ENCODE measurements at places on chromosomes 3 and 15.

DNA sequence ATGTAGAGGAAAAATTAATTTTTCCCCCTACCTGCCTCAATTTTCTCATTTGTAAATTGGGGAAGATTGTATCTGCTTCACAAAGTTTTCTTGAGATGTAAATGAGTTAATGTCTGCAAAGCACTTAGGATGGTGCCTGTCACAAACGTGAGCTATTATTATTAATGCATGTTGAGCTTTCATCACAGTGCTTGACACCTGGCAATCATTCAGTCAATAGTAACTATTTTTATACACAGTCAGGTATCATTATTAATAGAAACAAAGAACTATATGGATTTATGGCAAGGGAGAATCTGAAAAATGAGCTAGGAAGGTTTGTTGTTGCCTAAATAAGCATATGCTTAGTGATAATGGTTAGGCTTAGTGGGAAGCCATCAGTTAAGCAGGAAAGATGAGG is 238.2 kb upstream of the GRM7 start:
- no peak for DNase-seq

DNA sequence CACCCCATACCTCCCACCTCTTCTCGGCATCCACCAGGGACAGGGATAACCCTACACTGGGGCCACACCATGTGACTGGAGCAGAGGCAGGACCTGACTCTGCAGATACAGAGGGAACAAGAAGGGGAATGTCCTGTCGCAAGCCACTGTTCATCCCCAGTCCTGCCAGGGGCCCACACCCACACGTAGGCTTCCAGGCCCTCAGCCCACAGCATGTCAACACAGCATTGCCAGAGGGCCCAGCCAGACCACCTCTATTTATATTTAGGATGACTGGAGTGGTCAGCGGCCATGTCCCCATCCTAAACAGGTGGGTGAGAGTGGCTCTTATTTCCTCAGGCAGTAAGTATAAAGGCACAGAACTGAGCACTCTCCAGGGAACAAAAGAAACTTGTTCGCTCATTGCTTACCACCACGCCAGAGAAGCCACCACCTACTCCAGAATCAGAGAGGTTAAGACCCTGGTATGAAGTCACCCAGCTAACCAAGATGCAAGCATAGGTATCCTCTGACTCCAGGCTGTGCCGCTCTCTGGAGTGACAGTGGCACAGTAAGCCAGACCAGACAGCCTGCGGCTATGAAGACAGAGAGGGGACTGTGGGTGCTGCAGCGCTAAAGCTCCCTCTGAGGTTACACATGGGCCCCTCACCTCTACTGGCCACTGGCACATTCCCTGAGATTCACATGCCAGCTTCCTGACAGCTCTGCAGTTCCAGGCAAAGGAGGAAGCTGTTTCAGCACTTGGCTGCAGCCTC is 67.9 kb downstream of the LRIG1 start:
- DNase-seq = no peak

GRCh38 chr3:54261141-54261540 is 138.8 kb downstream of the CACNA2D3 start:
- DNase-seq = no peak

- DNase-seq = no peak
These were observed 5.4 kb upstream of the PLOD2 start for GRCh38 chr3:146166415-146166821.

- DNase-seq = no peak
These were observed 375.2 kb upstream of the SGO1 start for GRCh38 chr3:20561166-20561565.

DNA sequence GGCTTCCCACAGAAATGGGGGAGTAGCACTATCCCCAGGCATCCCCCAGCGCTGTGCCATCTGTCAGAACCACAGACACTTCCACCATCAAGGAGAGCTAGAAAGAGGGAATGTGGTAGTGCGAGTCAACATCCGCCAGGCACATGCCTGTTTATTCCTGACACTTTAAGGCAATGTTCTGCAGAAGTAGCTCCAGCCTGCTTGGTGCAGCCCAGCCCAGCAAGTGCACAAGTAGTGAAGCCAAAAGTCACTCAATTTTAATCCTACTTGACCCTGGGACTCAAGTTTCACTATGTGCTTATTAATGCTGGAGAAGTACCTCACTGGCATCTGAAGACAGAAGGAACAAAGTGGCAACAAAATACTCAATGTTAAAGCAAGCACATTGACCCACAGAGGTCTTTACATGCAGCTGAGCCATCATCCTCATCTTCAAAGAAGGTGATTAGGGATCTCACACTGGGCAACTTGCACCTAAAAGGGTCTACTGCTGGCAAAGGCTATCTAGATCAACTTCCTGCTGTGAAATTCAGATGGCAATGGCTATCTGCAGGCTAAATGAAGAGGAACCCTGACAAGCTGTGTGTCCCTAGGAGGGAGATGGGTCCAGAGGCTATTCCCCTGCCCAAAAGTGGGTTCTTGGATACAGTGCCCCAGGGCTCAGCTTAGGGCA is 61.4 kb upstream of the CLDN18 start:
- no peak for DNase-seq

GRCh38 chr15:39172380-39173281 is 408.2 kb upstream of the THBS1 start:
- no peak for DNase-seq

GRCh38 chr3:5389057-5389456 is 201.6 kb downstream of the EDEM1 start:
- DNase-seq = no peak

DNA sequence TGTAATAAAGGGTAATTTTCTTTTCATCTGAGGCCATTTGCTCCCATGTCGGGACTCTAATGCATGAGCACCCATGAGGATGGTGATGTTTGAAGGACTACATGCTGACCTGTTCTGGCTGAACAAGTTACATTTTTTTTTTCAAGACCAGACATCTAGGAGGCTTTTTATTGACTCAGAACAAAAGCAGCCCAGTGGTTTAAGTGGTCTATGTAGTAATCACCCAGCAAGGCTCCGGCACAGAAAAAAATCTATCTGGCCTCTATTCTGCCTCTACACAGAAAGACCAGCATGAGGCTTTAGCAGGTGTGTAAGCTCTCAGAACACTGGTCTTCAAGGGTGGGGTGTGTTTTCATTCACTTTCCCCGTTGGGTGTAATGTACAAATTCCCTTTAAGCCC is 95.1 kb upstream of the ZBED2 start:
- DNase-seq = no peak

DNA sequence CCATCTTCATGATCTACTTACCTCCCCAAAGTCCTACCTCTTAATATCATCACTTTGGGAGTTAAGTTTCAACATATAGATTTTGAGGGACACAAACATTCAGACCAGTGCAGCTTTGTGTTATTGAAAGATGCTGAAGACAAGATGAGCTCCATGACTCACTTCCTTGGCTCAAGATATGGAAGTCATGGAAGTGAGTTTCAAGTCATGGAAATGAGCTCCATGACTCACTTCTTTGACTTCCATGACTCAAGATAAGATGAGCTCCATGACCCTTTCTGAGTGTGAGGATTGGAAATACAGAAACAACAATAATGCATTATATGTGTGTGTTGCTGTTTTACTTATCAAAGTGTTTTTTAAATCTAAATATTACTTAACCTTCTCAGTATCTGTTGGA is 170.2 kb upstream of the TPRG1 start:
- no peak for DNase-seq

- DNase-seq = peak; percentile 13
These were observed 76.4 kb downstream of the BBX start for GRCh38 chr3:107598926-107599771.

- no peak for DNase-seq
These were observed 76.7 kb downstream of the FEM1B start for GRCh38 chr15:68354268-68354667.

DNA sequence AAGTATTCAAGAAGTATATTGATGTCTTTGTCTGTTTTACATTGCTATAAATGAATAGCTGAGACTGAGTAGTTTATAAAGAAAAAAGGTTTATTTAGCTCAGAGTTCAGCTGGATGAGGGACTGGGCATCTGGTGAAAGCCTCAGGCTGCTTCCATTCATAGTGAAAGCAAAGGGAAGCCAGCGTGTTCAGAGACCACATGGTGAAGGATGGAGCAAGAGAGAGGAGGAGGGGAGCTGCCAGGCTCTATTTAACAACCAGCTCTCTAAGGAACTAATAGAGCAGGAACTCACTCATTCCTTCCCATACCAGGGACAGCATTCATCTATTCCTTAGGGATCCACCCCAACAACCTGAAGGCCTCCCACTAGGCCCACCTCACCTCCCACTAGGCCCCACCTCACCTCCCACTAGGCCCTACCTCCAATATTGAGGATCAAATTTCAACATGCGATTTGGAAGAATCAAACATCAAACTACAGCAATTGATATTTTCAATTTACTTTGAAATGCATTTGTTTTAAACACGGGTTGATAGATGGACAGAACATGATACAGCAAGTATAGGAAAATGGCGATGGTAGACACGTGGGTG is 167.5 kb upstream of the HES1 start:
- no peak for DNase-seq

DNA sequence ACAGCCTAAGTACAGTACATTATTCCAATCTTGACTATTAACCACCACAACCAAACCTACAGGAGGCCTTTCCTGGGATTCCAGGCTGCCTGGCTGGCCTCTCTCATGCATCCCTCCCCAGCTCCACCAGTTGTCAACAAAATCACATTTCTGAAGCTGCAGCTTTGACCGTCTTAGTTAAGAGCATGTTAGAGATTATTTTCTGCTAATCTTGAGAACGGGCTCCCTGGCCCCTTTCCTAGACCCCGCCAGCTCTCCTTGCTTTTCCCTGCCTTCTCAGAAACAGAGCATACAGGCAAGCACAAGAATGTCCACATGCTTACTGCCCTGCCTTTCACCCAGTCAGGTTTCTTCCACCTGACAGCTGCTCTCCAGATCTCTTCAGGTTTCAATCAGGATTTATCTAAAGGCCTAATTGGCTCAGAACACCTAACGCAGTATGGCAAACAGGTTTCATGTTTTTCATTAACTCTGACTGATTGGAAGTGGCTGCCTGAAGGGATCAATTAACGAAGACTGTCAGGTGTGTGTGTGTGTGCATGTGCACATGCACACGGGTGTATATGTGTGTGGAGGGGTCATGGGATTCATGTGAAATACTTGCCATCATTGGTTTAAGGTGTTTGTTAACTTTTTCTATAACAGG is 12.3 kb downstream of the KY start:
- DNase-seq = no peak

GRCh38 chr3:195135917-195136316 is 135.0 kb downstream of the XXYLT1 start:
- no peak for DNase-seq

DNA sequence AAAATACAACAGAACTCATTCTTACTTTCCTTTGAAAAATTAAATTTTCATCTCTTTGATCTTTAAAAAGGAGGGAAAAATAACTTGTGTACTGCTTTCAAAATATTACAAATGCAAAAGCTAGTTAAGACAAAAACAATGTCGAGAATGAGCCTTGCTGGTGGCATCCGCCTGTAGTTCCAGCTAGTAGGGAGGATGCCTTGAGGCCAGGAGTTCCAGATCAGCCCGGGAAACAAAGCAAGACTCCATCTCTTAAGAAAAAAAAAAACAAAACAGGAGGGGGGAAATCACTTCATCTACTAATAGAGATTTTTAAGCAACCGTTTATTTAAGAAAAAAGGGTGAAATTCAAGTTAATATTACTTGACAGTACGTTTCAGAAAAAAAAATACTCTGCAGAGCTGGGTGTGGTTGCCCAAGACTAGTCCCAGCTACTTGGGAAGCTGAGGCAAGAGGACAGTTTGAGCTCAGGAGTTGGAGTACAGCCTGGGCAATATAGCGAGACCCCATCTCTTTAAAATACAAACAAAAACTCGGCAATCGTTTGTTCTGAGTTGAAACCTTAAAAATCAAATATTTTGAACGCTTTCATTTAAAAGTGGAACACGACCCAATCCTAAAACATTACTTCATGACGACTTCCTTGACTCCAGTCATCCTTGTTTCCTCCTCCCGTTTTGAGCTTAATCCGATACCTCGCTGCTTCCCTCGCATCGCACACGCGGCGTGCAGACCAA is 1.2 kb downstream of the KPNA1 start:
- no peak for DNase-seq

GRCh38 chr3:189446959-189447560 is 184.1 kb upstream of the TP63 start:
- DNase-seq = no peak

Measured in HuH-7.5 (cell line).